ENCODE measurements at places on chromosomes 4 and X.

DNA sequence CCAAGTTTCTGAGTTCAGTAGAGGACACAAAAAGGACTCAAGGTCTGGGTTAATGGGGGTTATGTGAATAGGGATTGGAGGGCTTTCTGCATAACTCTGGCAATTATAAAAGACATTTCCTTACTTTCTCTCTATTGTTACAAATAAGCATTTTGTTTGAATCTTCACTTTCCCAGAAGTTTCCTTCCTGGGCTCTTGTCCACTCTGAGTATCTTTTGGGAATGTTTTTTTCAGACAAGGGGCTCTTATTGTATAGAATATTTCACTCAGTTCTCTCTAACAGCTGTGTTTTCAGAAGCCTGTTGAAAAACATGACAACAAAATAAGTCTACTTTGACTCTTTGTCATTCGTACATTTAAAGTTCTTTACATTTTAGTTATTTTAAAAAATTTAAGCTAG lies 57.6 kb upstream of the MAP9 start:
- DNase-seq, result no peak

DNA sequence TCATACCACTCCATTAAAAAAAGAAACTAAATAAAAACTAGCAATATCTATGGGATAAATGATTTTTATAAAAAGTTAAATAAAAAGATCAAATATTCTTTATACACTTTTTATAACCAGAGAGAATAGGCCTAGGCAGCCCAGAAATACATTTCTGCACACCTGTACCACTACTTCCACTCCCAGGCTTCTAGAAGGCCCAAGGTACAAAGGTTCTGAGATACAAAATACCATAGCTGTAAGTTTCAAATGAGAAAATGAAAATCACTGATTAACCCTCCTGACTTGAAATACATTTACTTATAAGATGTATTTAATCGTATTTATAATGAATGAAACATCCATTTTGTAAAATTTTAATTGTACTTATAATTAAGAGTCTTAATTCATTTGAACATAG lies 226.5 kb upstream of the MAB21L2 start:
- no peak for DNase-seq

GRCh38 chrX:138928737-138929459 lies 217.4 kb upstream of the FGF13 start:
- DNase-seq, result no peak

- DNase-seq, result no peak
Measured at GRCh38 chrX:2701600-2701999, 10.5 kb downstream of the CD99 start.

All from HS-27A (cell line).